GM12864 (cell line): ENCODE measurements at places on chromosomes 2 and 18.

GRCh38 chr18:78156466-78156865, 823.2 kb upstream of the SALL3 start:
- DNase-seq, result no peak

DNA sequence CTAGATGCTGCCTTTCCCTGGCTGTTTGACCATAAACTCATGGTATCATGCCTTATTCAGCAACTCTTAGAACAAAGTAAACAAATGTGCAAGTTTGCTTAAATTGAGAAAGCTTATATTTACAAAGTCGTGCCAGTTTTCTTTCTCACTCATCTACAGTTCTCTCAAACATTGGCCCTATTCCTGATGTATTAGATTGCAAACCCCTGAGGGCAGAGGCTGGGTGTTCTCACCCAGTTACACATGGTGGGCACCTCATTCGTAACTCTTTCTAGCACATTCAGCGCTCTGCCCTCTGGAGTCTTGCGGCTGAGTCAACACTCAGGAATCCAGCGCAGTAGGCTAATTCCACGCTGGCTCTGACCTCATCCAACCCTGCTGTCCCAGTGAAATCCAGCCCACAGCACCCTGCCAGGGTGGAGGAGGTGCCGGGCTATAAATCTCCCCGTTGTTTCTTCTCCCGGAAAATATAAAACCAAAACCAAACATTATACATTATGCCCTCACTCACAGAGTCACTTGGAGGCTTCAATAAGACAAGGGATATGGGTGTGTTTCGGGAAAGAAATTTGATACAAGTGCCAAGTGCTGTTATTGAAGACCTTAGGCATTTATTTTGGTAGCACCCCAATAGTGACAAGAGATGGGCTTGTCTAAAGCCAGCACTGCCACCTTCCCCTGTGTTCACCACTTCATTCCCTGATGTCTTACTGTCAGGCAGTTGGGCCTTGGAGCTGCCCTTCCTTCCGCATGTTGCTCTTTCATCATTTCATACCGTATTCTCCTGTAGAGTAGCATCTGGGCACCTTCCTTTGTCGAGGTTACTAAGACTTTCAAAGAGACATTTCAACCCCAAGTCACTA, 287.4 kb downstream of the PRKCE start:
- no peak for DNase-seq

DNA sequence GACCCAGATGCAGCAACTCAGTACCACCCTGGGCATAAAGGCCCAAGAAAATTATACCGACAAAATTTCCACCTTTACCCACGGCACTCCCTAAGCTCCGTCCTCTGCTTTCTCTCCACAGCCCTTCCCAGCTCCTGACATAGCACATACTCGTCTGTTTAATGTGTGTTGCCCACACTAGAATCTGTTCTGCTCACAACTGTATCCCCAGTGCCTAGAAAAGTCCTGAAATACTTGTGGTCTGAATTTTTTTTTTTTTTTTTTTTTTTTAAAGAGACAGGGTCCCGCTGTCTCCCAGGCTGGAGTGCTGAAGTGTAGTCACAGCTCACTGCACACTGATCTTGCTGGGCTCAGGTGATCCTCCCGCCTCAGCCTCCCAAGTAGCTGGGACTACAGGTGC, 62.3 kb downstream of the ADCY3 start:
- DNase-seq, result no peak

DNA sequence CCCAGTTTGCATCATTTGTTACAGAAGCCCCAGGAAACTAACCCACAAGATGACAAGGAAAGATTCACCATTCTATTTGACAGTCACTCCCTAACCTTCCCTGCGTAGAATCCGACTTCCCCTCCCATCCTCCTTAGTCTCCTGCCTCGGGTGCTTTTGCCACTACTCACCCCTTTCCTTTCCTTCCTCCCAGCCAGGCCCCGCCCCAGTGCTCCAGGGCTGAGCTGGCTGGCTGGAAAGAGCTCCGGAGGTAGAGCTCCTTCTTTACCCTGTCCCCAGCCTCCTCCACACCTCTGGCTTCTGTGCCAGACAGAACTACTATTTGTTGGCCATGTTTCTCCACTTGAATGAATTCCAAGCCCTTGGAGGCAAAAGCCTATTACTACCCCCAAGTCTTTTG, 317.6 kb upstream of the NCKAP5 start:
- no peak for DNase-seq

GRCh38 chr18:80107426-80107825, 1.6 kb upstream of the ADNP2 start:
- no peak for DNase-seq

- no peak for DNase-seq
Observed at GRCh38 chr2:65227020-65227455, 593 bp upstream of the ACTR2 start.

DNA sequence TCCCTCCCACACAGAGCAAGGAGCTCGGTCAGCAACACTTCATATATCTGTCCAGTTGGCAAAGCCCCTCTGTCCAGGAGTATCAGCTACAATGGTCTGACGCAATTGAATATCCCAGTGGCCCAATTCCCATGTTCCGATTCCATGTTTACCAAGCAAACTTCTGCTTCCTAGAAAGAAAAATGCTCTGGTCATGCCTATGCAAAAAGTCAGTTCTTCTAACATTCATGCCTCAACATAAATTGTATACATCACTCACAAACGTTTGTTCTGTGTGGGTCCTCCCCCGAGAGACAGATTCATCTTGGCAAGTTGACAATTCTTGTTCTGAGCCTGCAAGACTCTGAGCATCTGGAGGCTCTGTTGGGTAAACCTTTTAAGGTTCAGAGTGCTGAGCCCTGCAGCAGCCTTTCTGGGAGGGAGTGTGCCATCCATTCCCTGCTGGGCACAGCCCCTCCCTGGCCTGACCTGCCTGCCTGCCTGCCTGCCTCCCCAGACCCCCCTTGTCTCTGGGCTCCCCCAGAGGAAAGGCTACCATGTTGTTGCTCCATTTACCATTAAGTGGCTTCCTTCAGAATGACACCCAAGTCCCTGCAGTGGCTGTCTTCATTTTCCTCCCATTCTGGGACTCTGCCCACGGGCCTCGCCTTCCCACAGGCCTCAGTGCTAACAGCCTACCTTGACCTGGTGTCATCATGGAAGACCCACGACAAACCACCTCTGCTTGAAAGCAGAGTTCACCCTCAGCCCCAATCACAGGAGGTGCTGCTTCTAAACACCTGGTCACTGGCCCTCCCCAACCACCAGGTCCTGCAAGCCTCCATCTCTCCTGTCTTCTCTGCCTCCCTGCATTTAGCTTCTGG, 37.6 kb upstream of the TAF1B start:
- DNase-seq, result no peak

- no peak for DNase-seq
Observed at GRCh38 chr2:23432531-23432930, 47.6 kb downstream of the KLHL29 start.

DNA sequence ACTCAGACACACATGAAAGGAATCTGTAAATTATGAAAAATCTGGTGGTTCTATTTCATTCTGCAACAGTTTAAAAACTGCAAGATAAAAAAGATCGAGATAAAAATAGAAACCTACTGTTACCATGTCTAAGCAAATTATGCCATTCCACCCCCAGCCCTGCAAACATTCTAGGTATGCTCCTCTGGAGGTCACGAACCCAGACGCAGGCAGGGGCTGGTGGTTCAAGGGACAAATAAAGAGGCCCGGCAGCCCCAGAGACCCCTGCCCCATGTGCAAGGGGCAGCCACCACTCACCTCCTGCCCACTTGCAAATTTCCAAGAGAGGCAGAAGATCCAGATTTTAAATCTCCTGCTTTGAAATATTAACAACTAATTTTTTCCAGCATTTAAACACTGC, 210.5 kb downstream of the ANAPC1 start:
- DNase-seq, result no peak

DNA sequence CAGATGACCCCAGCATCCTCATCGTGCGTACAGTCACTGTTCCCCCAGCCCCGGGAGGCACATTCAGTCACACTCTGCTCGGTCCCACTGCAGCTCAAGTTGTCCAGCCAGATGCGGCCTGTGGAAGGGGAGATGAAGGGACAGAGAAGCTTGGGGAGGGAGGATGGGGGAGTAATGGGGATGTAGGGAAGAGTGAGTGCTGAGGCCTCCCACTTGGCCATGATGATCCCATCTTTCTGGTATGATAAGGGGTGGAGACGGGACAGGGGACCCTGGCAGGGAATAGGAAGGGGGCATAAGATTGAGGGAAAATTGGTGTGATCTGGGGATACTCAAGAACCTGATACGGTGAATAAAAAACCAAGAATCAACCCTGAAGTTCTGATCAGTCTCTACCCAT, 3.5 kb downstream of the LOXL3 start:
- no peak for DNase-seq

DNA sequence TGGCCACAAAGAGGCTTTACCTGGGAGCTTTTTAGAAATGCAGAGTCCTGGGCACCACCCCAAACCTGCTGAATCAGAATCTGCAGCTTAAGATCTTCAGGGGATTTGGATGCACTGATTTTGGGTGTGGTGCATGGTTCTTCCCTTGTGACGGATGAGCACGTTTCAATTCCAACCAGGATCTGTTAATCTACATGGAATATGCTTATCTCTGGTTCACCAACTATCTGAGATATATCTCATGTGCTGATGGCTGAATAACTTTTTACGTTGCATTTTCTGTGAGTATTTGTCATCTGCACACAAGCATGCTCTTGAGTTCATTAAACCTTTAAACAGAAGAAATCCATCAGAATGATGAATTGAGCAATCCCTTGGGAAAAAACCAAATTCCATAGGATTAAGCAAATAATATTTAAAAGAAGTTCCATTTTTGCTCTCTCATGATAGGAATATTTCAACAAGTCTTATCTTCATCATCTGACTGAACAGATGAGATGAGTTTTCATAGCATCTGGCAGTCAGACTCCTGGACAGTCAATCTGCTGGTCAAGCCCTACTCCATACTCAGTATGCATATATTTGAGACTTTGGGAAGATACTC, 120.6 kb downstream of the PLB1 start:
- DNase-seq, result no peak

DNA sequence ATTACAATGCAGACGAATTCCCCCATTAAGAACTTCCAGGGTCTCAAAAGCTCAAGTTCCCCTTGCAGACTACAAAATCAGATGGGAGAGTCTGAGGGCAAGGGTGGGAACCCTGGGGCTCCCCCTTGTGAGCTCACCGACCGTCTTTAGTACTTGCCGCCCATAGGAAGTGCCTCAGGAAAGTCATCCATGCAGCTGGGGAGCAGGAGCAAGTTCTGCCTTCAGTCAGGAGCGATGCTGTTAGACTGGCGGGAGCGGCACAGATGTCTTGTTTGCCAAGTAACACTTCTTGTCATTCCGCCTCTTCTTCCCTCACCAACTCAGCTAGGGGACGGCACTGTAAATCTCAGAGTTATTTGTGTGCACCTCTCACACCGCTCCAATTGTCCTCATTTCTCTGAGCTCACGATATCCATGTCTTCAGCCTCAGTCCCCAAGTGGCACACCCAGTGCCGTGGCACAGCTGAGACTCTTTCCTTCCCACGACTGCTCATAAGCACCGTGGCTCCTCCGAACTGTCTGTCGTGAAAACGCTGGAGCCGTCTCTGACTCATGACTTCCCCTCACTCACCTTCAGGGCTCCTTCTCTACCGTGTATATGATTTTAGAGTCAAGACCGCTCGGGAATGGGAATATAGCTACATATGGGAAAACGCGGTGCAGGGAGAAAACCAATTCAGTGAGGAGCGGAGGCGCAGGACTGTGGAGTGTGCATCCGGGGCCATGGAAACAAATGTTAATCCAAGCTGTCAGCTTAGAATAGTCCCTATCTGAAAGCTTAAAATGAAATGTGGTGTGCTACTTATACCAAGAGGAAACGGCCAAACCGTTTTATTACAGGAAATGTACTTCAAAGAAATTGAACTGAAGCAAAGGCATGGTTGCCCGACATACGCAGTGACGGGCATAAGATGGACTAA, 34.0 kb downstream of the UXS1 start:
- DNase-seq, result no peak

DNA sequence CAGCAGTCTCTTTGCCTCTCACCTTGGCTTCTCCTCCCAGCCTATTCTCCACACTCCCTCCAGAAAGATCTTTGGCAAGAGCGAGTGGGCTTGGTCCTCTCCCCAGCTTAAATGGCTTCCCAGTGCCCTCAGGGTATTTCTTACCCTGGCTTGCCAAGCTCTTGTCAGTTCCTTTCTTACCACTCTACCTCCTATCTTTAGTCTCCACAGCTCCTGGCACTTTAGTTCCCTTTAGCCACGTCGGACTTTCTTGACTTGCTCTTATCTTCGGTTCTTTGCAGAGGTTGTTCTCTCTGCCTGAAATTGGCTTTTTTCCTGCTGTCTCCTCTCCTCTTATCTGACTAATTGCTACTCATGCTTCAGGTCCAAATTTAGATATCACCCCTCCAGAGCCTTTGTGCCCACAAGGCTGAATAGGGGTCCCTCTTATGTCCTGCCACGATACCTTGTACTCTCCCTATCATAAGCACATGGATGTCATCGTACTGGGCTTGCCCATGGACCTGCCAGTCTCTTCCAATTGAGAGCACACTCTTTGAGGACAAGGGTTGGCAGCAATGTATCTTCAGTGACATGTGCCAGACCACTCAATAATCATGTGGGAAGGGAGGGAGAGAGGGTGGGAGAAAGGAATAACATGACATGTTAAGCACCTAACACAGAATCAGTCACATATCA, 131.7 kb upstream of the CTAGE1 start:
- no peak for DNase-seq

DNA sequence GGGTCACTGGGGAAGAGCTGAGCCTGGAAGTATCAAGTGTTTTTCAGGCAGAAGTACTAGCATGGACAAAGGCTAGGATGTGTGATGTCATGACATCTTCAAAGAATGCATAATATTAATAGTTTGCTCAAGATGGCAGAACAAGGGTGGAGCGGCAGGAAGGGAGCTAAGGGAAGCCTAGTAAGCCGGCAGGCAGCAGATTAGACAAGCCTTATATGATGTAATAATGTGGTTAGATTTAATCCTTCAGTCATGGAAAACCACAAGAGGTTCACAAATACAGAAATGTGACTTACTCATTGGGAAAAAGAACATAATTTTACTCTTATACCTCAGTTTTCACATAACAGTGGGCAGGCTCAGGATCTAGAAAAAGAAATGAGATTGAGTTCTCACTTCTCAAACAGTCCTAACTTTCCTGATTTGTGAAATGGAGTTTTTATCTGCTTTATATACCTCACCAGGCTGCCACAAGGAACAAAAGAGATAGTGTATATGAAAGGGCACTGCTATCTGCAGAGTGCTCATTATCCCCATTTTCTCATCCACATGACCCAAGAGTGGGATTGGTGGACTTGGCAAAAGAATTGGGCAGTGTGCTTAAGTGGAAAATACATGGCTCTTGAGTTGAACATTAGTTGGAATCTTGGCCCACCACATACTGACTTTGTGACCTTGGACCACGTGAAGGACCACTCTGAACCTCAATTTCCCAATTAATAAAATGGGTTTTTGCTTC, 89.1 kb upstream of the LHCGR start:
- DNase-seq, result no peak
